Hepatocyte (in vitro differentiated cells): ENCODE measurements at places on chromosomes 7 and 10. TPM values are rescaled to one million over a fixed set of nuclear protein-coding genes. Genes with fewer than 3 reads are reported as not detected.

PTF1A gene
- 0.28 TPM in 1 of 2 replicates, not detected in the other for polyA plus RNA-seq

DPP6 gene
- 0.44 and 1.8 TPM in 2 replicates for polyA plus RNA-seq

SFRP5 gene
- polyA plus RNA-seq, result 36.6 and 48.9 TPM in 2 replicates

TEX47 gene
- polyA plus RNA-seq, result not detected in 2 replicates

CYP3A5 gene
- 194 and 228 TPM in 2 replicates for polyA plus RNA-seq

ATOH7 gene
- polyA plus RNA-seq, result not detected in 2 replicates

PAPSS2 gene
- polyA plus RNA-seq, result 38.3 and 39.5 TPM in 2 replicates

DNA sequence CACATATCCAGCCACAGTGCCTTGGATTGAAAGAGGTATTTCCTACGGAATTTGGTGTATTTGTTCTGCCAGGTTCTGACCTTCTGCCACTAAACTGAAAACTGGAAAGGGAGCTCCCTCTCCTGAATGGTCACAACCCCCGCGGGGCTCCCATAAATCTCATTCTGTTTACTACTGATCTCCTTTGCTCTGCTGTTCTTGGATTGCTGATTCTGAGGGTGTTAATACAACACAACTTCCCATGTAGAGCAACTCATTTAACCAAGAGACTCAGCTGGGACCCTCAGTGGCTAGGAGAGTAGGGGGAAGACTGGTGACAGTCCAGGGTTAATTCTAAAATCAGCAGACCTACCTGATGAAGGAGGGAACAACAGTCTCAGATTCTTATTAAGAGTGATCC is 662.9 kb downstream of the INHBA start:
- DNase-seq, result no peak

- no peak for DNase-seq
These were observed 120.9 kb upstream of the ZNF438 start for GRCh38 chr10:31152421-31153135.

- no peak for DNase-seq
These were observed 23.5 kb downstream of the CREB5 start for GRCh38 chr7:28435732-28436378.

- DNase-seq, result peak; percentile 33
These were observed 32.9 kb upstream of the SDK1 start for GRCh38 chr7:3267966-3268690.

DNA sequence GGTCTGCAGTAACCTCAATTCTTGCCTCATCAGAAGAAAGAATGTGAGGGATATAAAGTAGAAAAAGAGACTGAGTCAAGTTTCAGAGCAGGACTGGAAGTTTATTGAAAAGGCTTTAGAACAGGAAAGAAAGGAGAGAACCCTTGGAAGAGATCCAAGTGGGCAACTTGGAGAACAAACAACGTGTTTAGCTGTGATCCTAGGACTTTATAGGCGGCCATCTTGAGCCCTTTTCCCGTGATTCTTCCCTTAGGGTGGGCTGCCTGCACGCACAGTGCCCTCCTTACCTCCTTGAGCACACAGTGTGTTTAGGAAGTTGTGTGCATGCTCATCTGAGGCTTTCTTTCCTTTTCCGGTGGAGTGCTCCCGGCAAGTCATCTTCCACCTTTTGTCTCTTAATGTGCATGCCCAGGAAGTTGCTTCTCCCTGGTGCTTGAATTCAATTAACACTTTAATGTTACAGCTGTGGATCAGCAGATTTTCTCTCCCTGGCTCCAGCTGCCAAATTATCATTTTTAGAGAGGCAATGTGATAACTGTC is 59.8 kb downstream of the ENTPD1 start:
- DNase-seq, result no peak

- no peak for DNase-seq
These were observed 49.5 kb downstream of the SMURF1 start for GRCh38 chr7:99094401-99094800.

DNA sequence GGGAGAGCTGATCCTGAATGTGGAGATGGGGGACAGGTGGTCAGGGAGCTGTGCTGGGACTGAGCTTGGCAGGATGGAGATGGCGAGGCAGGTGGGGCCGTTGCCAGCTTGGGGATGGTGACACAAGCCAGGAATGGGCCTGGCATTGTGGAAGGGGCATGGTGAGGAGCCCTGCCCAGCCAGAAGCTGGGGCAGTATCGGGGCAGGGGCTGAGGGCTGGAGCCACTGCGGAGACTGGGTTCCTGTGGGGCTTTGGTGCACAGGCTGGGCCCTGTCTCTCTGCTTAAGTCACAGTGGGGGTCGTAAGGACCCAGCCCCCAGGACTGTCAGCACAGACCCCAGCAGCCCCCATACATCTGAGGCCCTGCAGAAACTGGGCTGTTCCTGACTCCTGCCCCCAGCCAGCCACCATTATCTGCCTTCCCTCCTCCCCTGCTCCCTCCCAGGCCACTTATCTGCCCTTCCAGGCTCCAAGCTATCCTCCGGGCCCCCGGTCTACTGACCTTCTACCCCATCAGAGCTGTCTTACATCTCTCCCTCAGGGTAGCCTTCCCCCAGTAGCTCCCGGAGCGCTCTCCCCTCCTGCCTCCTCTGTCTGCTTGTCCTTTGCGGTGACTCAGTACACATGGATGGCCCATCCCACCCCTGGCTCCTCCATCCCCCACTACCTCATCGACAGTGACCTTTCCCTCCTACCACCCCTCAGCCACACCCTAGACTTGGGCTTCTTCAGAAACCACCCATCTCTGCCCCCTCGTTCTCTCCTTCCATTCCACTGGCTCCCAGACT is 44.2 kb downstream of the PPIF start:
- peak; percentile 8 for DNase-seq

DNA sequence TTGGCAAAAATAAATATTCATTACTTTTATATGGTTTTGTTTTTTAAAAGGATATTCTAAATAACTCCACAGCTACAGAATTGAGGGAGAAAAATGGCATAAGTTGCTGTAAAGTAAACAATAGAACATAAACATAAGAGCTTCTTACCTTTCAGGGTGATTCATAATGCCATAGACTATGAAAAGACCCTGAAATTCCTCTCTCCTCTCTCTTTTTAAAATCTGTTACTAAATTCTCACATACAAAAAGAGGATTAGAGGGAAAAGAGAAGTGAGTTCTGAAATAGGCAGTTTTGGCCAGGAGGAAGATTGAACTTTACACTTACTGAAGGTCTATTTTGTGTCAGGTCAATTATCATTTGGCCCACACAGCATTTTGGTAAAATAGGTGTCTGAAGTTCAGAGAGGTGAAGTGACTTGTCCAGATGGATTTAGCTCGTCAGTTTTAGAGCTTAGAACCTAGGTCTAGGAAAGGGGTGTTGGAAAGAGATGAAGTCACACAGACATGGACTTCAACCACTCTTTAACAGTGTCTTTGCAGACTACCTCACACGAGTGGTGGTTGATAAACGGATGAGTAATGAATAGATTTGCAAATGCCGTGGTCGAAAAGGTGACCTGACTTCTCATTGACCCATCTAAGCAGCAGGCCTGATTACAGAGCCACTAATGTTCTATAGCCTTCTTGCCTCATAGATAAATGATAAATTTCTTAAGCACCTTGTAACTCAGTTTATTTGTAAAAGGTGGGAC is 190.6 kb upstream of the CCDC6 start:
- DNase-seq, result peak; percentile 26

DNA sequence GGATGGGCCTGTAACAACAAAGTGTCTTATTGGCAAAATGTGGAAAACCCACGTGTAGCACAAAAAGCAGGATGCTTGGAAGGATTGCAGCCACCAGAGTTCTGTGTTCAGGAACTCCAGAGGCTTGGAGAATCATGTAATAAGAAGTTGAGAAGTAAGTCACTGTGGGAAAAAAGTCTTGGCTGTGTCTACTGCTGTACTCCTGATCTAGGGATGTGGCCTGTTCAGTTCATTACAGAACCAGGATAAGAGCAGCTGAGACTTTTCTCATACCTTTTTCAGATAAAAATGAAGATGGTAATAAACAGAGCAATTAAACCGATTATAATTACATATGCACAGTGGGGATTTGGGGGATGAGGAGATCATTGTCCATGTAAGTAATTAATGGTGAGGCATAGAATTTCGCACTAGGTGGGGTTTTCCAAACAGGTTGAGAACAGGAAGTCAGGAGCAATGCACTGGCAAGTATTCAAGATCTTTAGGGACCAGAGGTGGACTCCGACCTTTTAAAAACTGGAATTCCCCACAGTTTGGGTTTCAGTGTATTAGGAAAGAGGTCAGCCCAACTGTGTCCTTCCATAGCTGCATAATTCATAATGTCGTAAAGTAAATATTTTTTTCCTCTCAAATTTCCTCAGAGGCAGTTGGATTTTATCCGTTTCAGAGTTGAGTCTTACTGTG is 281.7 kb downstream of the FRMD4A start:
- peak; percentile 30 for DNase-seq

DNA sequence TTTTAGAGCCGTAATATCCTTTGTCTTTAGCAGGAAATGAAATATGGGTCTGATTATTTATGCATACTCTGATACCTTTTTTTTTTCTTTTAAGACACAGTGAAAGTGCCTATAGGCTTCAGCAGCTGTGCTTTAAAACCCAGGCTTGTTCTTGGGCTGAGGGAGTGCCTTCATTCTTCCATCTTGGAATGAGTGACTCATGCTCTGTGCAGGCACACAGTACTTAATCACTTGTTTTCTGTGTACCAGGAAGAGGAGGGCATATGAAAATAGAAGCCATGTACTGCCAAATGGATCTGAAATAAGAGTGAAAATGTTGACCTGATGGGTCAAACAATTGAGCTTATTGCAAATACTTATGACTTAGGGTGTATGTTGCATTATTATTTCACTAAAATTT is 12.0 kb downstream of the INPP5F start:
- peak; percentile 74 for DNase-seq

DNA sequence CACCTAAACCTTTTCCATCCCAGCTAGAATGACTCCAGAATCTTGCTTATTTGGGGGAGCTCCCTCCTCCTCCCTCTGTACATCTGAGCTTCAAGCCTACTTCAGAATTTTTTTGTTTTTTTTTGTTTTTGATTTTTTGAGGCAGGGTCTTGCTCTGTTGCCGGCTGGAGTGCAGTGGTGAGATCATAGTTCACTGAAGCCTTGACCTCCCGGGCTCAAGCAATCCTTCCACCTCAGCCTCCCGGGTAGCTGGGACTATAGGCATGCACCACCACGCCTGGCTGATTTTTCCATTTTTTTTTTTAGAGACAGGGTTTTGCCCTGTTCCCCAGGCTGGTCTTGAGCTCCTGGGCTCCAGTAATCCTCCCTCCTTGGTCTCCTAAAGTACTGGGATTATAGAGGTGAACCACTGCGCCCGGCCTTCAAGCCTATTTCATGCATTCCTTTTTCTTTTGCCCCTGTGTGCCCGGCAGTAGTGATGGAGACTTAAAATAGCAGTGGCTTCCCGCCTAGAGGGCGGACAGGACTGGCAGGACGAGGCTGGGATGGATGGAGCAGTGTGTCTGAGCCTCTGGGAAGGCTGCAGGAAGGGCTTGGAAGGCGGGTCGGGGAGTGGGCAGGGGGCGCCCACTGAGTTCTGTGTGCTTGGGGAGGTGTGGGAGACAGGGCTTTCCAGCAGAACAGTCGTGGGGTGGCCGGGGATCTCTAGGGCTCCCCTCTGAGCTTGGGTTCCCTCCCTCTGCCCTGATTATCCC is 8.8 kb downstream of the CUX1 start:
- DNase-seq, result no peak

DNA sequence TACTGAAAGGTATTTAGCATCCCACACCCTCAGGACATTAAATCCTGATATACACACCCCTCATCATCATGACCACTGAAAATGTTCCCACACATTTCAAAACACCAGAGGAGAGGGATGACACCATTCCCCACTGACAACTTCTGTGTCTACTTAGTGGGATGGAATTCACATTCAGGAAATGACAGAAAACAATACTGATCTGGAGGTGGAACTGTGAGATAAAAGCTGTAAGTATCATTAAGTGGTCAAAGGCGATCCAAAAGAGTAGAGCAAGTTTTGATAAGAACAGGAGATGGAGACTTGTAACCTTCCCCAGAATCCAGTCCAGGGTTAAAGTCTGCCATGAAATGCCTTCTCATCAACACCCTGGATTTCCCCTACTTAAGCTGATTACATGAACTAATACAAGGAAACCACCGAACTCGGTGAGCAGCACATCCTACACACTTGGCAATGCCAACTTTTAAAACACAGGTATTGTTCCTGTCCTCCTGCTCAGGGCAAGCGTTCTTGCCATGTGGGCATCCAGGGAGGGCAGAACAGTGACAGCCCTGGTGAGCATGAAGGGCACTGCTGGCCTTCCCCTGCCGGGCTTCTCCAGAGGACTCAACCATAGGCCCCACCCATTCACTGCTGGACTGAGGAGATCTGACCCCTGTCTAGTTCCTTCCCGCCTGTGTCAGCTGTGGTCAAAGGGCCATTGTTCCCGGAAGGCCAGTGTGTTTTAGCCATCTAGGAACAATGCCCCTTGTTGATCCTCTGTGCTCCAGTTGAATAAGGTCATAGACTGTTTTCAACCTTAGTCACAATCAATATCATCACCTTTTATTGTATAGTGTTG is 85.0 kb downstream of the SGMS1 start:
- DNase-seq, result no peak

- DNase-seq, result no peak
These were observed 120.8 kb downstream of the DNAJB6 start for GRCh38 chr7:157457355-157458253.

DNA sequence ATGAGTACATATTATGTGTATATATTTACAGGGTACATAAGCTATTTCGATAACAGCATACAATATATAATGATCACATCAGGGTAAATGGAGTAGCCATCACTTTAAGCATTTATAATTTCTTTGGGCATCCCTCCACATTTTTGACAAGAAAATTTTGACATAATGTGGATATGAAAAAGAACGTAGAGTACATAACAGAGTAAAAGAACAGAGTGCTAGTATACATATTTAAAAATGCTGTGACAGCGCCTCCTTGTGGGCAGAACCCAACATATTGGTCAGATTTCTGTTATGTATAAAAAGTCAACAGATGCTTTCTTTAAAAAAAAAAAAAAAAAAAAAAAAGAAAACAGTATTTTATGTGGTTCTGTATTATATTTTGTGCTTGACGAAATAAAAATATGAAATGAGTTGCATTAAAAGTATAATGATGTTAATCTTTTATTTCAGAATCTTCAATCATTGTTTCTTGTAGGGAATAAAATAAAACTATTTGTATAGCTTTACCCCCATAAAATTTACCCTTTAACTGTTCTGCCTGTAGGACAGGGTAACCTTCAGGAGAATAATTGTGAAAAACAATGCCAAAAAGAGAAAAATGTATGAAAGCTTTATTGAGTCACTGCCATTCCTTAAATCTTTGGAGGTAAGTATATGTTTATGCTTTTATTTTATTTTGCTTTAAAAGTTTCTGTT is 18.3 kb upstream of the HBP1 start:
- DNase-seq, result peak; percentile 86

GRCh38 chr7:557558-557881 is 37.9 kb upstream of the PDGFA start:
- no peak for DNase-seq

DNA sequence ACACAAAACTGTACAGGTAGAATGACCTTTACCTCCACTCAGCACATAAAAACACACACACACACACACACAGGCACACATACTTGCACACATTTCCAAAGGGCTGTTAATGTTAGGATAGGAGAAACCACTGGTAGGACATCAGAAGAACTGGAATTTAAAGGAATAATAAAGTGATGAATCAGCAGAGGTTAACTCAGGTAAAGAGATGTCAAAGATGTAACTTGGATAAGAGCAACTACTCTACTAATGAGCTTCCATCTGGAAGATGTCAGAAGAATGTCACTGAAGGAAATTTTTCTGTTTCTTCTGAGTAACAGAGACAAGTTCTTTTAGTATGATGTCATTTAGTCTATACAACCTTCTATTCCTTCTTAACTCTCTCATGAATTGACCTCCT is 26.4 kb upstream of the GPR37 start:
- no peak for DNase-seq
